KBM-7 (cell line): ENCODE measurements at places on chromosomes 12 and 14.

DNA sequence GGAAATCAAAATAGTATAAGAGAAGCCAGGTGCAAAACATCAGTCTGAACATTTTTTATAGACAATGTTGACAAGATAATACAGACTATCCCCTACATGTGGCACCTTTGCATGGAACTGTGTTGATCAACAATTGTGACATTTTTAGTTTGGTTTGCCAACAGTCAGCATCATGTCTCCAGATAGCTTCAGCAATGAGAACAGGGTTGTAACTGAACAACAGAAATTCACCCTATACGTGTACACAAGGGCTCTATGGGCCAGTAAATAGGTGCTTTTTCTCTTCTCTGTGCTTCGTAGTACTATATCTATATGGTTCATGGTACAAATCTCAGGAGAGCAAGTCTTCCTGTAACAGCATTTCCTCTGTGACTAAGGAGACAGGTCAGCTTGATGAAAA is 310.4 kb downstream of the ATXN7L3B start:
- DNase-seq, result no peak

DNA sequence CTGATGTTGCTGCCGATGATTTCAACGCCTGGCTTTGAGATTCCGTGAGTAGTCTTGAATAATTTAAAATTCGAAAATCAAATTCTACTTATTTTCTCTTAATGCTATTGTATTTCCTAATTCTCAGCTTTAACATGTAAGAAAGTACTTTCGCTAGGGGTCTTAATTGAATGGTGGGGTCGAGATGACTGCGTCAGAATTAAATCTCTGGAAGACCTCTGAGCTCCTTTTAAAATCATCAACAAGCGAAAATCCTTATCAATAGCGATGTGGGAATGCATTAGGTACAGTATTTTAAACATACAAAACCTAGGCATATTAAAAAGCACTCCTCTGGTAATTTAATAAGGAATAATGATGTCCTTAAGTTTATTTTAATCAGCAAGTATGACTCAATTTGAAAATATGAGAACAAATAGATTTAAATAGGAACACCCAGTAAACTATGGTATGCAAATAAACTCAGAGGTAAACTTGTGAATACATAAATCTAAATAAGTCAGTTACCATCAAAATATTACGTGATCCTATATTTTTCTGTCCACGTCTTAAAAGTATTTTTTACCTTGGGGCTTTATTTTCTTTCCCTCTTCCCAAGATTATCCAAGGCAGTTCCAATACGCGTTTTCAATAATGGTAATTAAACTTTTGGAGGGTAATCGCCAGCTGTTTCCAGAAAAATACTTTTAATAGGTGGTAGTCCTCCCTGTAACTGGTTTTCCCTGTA is 1.4 kb downstream of the FOXA1 start:
- no peak for DNase-seq

DNA sequence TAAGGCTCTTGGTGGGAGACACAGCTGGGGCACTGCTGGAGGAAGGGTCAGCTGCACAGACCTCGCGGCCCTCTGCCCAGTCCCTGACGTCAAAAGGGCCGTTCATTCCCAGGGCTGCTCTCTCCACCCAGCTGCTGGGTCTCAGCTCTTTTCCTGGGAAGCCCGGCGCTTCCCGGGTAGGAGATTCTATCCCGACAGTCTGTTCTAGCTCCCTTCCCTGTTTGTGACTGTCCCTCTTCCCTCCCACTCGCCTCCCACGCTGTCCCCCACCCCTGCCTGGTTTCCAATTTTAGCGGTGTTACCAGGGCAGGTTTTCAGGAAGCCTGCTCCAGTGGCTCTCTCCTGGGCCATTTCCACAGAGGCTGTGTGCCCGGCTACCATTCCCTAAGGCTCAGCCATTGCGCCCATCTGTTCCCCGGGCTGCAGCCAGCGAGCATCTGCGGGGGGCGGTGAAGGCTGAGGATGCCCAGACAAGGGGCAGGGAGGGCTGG is 186.6 kb downstream of the CACNA1C start:
- no peak for DNase-seq

DNA sequence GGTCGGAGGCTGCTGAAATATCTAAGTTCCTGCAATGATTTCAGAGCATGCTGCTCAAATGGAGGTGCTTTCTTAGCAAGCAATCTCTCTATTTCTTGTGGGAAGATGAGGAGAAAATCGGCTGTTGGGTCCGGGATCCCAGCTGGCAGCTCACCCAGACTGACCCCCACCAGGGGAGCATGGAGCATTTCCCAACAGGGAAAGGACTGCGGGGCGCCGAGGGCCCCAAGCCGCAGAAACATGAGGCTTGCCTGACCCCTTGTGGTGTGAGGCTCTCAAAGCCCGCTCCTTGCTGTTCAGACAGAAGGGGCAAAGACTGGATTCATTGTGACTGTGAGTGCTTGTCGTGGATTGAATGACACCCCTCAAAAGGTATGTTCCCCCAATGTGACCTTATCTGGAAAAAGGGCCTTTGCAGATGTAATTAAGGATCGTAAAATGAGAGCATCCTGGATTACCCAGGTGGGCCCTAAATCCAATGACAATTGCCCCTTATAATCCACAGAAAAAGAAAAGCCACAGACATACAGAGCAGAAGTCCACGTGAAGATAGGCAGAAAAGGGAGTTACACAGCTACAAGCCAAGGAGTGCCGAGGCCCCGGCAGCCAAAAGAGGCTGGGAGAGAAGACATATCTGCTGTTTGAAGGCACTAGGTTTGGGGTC is 116.3 kb upstream of the VASH1 start:
- peak; percentile 55 for DNase-seq

DNA sequence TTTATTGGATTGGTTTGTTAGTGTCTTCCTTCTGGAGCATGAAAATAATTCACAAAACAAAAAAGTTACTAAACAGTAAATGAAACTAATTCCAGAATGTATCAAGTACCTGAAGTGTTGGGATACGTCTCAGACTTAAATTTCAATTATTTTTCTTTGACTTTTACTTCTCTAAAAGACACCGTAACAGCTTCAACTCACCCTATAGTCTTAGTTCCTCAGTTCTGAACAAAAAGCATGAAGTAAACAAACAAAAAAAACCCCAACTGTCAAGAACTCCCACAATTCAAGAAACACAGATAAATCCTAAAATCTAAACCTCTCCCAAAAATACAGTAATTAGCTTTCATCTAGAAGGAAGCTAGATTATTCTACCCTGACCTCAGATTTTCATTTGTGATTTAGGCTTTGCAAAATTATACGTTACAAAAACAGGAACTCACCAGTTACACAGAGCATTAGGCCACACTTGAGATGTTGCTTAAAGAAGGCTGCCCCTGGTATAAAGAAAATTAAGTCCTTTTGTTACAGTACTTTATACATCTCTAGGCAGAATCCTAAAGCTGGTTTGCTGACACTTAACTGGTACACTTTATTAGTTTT is 10.2 kb downstream of the HEATR5A start:
- peak; percentile 72 for DNase-seq

- no peak for DNase-seq
Observed at GRCh38 chr12:52528641-52529143, 8.5 kb upstream of the KRT5 start.

GRCh38 chr12:78778339-78778738 is 86.2 kb upstream of the SYT1 start:
- DNase-seq, result no peak

DNA sequence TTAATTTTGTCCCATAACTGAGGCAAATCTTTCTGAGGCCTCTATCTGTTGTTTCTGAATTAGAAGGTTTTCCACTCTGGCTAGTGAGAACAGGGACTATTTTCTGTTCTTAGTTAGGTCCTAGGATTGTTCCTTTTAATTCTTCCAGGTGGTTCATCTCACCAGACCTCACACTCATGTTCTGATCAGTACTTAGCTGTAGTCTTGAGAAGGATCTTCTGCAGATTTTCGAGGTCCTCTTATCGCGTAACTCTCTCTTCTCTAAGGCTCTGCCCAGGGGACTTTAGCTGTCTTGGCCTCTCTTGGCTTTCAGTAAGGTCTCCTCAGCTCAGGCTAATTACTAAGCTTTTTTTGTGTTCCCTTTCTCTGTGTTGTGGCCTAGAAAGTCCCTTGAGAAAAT is 201.1 kb downstream of the ETNK1 start:
- DNase-seq, result no peak
